ENCODE measurements at places on chromosomes 2 and 18. TPM values are rescaled to one million over a fixed set of nuclear protein-coding genes. Genes with fewer than 3 reads are reported as not detected.

ASB18 gene
- not detected for total RNA-seq

STAT4 gene
- 4.8 TPM for total RNA-seq

NXPH2 gene
- not detected for total RNA-seq

ERLEC1 gene
- total RNA-seq = 50.7 TPM

SERPINB3 gene
- total RNA-seq = not detected

GKN2 gene
- total RNA-seq = not detected

ACMSD gene
- total RNA-seq = not detected

FZD7 gene
- total RNA-seq = 7.0 TPM

CERS6 gene
- total RNA-seq = 16.0 TPM

RGPD3 gene
- total RNA-seq = under 0.01 TPM

SGPP2 gene
- total RNA-seq = not detected

AQP12B gene
- total RNA-seq = not detected

SLC11A1 gene
- under 0.01 TPM for total RNA-seq

DSG1 gene
- not detected for total RNA-seq

CHPF gene
- 60.4 TPM for total RNA-seq

UGT1A1 gene
- total RNA-seq = not detected

MRPL53 gene
- total RNA-seq = 30.9 TPM

MYOM1 gene
- under 0.01 TPM for total RNA-seq

RESP18 gene
- total RNA-seq = not detected

CFAP221 gene
- not detected for total RNA-seq

OSR1 gene
- total RNA-seq = 32.8 TPM

MAPRE3 gene
- total RNA-seq = 4.3 TPM

Measured in subcutaneous preadipocyte (primary cell).